Head of caudate nucleus (tissue), 42 donors: ENCODE measurements at places on chromosomes 6 and 20.

DNA sequence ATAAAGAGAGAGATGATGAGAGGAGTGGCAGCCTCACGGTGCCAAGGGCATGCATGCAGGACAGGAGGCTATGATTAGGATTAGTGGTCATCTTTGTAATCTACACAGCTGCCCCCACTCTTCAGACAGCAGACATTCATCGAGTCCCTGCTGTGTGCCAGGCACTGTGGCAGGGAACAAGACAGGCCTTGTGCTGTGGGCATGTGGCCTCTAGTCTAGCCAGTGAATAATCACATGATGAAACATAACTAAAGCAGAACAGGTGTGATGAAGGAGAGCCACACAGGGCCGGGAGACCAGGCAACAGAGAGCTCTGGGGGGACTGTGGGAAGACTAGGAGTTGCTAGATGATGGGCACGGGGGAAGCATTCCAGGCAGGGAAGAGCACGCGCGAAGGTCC, 22.2 kb downstream of the TOX2 start:
- DNase-seq: no peak

DNA sequence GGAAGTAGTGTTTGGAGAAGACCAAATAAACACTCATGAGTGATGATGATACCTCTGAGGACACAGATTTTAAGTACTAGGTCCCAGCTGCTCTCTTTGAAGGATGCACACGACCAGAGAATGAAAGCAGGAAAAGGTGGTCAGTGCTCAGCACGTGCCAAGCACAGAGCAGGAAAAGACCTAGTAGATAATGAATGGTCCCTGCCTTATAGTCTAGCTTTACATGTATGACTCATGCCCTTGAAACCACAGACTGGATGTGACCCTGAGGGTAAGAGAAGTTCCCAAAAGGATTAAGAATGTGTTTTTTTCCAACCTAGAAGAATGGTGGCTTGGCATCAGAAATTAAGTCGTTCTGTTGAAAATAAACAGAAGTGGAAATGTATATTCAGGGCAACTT, 2.8 kb upstream of the MC3R start:
- no peak for DNase-seq

GRCh38 chr6:154485815-154486214, 24.7 kb downstream of the CNKSR3 start:
- DNase-seq: no peak

DNA sequence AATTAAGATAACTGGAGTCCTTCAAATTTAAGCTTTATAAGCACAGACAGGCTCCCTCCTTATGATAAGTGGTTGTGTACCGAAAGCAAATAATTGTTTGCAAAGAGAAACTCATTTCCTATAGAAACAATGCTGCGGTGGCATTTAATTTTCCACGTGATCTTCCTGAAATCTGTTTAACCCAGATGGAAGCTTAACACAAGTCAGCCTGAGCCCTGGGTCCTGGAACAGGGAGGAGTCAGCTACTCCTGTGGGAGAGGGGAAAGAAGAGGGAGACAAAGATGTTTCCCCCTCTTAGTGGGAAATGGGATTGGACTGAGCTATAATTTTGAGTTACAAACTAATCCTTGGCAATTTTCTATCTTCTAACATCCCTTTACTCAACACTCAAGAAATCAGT, 136.5 kb downstream of the ELOVL4 start:
- DNase-seq: no peak

GRCh38 chr20:47708140-47708807, 77.0 kb downstream of the SULF2 start:
- peak; percentile 23 for DNase-seq

DNA sequence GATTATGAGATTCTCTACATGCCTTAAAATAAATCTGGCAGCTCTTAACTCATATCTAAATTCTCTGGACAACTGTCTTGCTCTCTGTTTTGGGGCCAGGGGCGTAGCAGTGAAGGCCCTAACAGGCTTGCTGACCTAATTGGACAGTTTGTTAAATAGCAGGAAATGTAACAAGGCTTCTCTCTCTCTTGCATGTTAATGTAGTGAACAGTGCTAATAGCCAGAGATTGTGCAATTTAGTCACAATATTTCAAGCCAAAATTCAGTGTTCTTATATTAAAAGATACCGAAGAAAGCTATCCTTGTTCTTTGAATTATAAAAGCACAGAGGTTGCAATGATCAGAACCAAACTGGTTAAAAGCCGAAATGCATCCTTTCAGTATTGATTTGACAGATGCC, 3.0 kb downstream of the PPP1R3D start:
- DNase-seq: no peak

GRCh38 chr20:41330343-41330720, 10.3 kb upstream of the LPIN3 start:
- DNase-seq: no peak

DNA sequence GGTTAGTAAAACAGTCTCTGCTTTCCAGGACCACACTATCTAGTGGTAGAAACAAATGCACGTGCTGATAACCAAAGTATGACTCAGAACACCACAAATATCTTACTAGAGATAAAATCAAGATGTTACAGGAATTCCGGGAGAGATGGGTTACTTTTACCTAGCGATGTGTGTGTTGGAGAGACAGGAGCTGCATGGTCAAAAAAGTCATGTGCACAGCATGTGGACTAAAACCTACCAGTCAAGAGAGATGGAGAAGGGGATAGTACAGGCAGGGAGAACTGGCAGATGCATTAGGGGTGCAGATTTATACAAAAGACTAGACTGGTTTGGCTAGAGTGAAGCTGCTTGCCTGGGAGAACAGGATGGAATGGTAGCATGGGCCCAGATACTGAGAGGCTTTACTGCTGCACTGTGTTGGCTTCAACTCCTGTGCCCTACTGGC, 75.3 kb upstream of the MRAP2 start:
- DNase-seq: no peak

DNA sequence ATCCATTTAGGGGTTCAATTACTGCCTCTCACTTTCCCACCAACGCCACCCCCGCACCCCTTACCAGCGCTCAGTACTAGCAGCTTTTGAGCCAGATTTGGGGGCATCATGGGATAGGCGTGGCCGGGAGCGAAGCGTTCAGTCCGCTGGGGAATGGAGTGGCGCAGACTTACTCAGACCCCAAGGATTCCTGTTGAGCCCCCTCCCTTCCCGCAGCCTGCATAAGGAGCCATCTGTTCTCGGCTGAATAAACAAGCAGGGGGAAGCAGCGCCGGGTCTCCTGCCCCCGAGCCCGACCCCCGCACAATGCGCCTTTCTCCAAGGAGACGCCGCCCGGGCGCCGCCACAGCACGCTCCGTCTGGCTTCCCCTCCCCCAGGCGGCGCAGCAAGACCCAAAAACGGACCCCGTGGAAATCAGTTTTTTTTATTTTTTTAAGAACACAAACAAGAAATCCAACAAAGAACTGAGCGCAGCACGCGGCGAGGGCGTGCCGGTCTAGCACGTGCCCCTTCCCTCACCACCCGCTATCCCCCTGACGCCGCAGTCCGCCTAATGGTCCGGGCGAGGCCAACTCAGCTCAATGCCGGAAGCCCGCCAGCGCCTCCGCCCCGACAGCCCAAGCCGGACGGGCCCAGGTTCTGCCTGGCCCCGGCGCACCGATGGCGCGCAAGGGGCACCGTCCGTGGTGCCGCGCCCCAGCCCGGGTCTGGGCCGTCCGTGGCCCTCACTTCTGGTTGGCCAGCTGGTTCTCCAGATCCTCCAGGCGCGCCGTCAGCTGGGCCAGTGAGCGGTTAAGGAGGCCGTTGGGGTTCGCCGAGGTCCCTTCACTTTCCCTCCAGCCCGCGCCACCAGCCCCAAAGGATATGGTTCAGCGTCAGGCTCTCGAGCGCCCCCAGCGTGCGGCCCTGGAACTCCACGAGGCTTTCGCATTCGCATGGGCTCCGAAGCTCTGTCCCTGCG, 13.3 kb upstream of the RBPJL start:
- DNase-seq: peak; percentile 92

- DNase-seq: no peak
These were observed 55.9 kb upstream of the SOX4 start for GRCh38 chr6:21537637-21538036.

- DNase-seq: no peak
These were observed 3.6 kb upstream of the RBBP8NL start for GRCh38 chr20:62430866-62431447.

GRCh38 chr6:27332692-27333641, 20.9 kb upstream of the POM121L2 start:
- DNase-seq: peak; percentile 57

GRCh38 chr6:108368431-108369030, 73.7 kb downstream of the AFG1L start:
- DNase-seq: no peak

- no peak for DNase-seq
These were observed 126.6 kb upstream of the RIN2 start for GRCh38 chr20:19631410-19631809.

GRCh38 chr20:38286586-38287531, 17.1 kb upstream of the BPI start:
- peak; percentile 88 for DNase-seq

DNA sequence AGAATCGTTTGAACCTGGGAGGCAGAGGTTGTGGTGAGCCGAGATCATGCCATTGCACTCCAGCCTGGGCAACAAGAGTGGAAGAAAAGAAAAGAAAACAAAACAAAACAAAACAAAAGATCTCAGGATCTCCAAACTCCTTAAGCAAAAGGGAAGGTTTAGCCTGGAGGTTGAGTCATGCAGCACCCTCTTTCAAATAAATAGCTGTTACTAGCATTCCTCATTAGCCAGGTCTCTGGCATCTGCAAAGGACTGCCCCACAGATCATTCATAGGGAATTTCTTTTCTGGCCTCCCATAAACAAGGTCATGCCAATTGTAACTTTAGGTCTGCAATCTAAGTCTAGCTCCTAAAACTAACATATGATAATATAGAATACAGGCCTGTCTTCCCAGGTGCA, 37.2 kb downstream of the EDN1 start:
- no peak for DNase-seq

GRCh38 chr6:137743493-137743892, 123.6 kb upstream of the TNFAIP3 start:
- DNase-seq: no peak

DNA sequence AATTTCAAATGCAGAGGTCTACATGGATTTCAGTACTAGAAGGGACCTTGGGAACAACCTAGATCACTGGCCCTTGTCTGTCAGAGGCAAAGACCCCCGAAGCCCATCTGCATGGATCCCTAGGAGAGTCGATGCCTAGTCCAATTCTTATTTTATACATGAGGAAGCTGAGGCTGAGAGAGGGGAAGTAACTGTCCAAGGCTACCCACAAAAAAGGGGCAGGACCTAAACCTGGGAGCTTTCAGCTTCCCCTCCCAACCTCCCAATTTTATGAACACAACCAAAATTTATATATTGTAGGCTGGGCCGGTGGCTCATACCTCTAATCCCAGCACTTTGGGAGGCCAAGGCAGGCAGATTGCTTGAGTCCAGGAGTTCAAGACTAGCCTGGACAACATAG, 73.2 kb downstream of the TRERF1 start:
- DNase-seq: no peak

- no peak for DNase-seq
These were observed 24.7 kb downstream of the EDN3 start for GRCh38 chr20:59325142-59325523.

- no peak for DNase-seq
These were observed 46.0 kb downstream of the PHIP start for GRCh38 chr6:79031821-79032590.
